Kidney tubule cell (primary cell): ENCODE measurements at places on chromosomes 3 and 15.
A peak's percentile ranks its signal among the peaks of the same experiment; 100 is the strongest.

DNA sequence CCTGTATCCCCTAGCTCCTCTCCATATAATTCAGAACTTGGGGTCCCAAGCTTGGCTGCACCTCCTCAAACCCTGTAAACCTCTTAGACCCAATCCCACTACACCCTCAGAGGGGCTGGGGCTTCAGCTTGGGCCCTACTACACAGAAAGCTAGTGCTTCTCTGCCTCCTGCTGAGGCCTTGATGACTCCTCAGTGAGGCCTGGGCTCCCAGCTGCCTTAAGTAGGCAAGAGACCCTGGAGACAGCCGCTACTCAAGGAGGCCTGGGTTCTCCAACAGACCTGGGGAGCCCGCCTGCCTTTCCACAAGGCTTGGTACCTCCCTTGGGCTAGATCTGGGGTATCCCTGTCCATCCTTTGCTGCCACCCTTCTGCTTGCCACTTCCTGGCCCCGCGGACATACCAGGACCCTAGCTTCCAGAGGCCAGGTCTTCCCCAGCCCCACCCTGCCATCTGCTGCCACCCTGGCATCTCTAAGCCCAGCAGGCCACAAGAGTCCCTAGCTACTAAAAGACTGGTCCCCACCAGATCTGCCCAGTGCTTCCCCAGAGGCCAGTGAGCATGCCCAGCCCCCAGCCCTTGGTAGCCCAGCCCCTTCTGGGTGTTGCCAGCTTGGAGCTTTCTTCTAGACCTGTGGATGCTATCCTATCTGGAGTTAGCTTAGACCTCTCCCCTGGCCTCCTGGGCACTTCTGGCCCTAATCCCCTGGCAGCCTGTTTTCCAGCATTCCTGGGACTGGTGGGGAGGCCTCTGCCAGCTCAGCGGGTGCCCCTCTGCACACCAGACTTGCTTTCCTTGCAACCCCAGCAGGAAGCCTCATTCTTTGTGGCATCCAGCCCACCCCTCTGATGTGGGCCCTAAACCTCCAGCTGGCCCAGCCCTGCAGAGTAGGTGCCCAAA is 13.7 kb downstream of the C15orf39 start:
- no peak for DNase-seq

GRCh38 chr15:64622410-64623260 is 152.8 kb downstream of the RBPMS2 start:
- DNase-seq: no peak

- DNase-seq: no peak
Measured at GRCh38 chr15:61057376-61057775, 171.7 kb downstream of the RORA start.

DNA sequence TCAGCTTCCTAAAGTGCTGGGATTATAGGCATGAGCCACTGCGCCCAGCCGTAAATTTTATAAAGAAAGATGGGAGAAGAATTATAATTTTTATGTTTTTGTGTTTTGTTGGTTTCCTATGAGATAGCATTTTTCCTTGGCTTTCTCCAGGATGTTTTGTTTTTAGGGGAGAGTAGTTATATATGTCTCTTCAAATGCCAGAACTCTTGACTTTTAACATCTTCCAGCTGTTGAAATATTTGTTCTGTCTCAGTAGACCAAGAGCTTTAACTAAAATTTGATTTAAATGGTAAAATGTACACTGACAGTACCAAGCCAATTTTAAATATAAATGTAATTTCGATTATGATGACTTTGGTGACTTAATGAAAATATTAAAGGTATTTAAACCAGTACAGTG is 96.8 kb downstream of the DHX36 start:
- DNase-seq: no peak

GRCh38 chr3:34568766-34569165 is 770.3 kb downstream of the PDCD6IP start:
- no peak for DNase-seq

DNA sequence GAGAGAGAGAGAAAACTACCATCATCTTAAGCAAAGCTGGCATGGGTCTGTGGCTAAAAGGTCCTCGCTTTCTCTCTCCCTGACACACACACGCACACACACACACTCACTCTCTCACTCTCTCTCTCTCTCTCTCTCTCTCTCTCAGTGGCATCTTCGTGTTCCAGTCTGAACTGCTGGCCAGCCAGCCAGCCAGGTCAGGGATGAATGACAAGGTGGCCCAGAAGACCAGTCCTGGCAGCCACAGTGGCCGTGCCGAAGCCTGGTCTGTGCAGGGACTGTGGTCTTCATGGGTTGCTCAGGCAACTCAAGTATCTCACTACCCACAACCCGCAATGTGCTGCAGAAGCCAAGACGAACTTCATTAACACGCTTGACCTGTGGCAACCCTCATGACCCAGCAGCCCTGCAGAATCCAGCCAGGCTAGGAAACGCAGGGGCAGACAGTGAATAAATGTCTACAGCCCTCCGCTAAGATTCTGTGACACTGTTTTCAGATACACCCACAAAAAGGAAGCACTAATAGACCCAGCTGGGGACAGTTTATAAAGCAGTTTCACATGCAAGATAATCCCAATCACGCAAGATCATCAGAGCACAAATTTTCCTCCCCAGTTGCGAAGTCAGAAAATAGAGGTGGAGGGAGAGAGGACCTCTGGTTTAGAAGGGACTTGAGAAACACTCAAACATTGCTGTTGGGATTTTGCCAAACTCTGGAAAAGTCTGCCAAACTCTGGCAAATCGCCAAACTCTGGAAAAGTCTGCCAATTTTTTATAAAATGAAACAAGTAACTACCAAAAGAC is 66.4 kb downstream of the XXYLT1 start:
- peak; percentile 64 for DNase-seq

- DNase-seq: no peak
Measured at GRCh38 chr3:23804441-23805209, 1.1 kb upstream of the UBE2E1 start.

GRCh38 chr3:52645549-52645948 is 40.2 kb downstream of the PBRM1 start:
- DNase-seq: no peak

- DNase-seq: peak; percentile 4
Measured at GRCh38 chr15:94793641-94794040, 562.3 kb downstream of the MCTP2 start.

GRCh38 chr3:77247061-77247460 is 207.2 kb downstream of the ROBO2 start:
- DNase-seq: no peak

GRCh38 chr3:5016211-5017161 is 37.2 kb downstream of the BHLHE40 start:
- DNase-seq: peak; percentile 86

- DNase-seq: no peak
Measured at GRCh38 chr3:150385296-150386242, 22.5 kb upstream of the TSC22D2 start.

DNA sequence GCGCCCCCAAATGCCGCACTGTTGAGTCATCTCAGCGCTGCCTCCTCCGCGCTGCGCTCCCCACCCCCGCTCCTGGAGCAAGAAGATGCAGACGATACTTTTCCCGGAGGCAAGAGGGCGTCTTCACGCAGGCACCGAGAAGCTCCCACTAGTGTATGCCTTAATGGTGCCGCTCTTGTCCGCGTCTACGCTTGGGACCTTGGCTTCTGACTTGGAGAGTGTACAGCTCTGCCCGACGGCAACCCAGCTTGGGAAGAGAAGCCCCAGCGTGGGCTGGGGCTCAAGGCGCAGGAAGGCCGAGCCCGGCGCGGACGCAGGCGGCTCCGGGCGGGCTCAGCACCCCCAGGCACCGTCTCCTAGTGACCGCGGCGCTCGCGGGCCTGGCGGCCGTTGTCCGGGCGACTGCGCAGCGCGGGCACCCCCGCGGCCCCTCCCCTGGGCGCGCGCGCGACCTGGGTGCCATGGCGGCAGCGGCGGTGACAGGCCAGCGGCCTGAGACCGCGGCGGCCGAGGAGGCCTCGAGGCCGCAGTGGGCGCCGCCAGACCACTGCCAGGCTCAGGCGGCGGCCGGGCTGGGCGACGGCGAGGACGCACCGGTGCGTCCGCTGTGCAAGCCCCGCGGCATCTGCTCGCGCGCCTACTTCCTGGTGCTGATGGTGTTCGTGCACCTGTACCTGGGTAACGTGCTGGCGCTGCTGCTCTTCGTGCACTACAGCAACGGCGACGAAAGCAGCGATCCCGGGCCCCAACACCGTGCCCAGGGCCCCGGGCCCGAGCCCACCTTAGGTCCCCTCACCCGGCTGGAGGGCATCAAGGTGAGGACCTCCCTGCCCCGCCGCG is at the start of gene P4HTM:
Gene P4HTM (plus strand): TSS at position 446 of the 840 bp plus-strand sequence. CDS start 16 bp downstream, at position 462.
- DNase-seq: peak; percentile 94

DNA sequence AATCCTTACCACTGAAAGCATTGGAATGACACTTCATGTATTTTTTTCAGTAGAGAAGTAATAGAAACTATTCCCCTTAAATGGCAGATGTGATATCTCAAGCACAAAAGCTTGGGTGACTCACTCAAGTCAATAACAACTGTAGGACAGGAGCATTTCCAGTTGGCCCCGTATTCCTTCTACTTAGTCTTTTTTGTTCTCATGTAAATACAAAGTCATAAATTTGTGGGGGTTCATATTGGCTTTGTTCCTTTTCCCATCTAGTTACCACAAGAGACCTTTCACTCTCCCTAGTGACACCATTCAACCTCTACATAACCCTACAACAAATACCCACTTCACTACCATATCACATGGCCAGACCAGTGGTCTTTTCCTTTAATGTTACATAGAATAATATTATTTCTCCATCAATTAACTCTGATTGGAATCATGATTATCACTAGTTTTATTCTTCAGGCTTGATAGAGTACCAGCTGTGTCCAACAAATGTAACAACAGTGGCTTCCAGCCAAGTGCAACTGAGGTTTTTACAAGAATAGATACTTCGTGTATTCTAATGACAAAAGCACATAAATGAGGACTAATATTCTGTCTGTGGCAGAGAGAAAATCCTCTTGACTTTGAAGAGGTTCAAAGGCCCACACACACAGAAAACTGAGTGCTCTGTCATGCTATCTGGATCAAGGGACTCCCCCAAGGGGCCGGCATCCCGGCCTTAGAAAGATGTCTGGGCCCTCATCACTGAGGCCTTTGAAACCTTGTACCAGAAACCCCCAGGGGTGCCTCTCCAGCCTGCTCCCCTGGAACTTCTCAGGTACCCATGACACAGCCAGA is 94.0 kb upstream of the THBS1 start:
- DNase-seq: no peak

DNA sequence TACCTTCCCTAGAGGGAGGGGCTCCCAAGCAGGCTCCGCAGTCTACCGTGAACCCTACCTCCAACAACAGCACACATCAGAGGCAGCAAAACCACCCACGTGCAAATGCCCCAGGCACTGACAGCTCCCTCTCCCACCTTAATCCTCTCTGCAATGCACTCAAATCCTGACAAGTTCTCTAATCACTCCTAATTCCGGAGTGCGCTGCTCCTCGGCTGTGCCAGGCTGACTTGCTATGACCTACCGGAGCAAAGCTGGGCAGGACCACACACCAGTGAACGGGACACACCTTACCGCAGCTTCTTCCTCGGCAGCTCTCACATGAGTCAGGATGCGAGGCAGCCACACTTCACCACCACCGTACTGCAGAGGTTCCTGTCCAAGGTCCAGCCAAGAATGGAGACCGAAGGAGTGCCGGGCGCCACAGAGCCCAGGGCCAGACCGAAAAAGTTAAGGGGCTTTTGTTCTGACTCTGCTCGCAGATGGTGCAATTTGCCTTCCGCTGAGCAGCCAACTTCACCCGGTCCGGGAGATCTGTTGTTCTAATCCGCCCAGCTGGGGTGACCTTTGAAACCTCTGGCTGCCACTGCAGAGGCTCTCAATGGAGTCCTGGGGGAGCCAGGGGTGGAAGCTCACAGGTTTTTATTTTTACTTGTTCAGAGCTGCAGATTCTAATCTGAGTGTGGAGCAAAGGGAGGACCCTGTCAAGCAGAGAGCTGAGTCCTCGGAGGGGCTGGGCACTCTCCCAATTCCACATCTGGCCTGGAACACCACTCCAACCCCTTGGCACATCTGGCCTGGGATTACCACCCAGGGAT is 84.4 kb downstream of the MYLK start:
- DNase-seq: peak; percentile 90

GRCh38 chr3:147387885-147388699 is 18.3 kb downstream of the ZIC4 start:
- DNase-seq: no peak

- no peak for DNase-seq
Measured at GRCh38 chr3:139264375-139264774, 79.4 kb upstream of the MRPS22 start.

DNA sequence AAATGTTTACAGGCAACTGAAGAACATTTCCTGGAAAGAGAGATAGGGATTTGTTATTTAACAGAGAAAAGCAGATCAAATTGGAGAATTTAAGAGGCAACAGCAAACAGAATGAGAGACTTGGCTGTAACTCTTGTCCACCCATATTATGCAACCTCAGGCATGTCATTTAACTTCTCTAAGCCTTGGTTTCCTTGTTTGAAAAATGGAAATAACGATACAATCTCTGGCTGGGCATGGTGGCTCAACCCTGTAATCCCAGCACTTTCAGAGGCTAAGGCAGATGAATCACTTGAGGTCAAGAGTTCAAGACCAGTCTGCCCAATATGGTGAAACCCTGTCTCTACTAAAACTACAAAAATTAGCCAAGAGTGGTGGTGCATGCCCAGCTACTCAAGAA is 23.7 kb downstream of the ARRDC4 start:
- DNase-seq: no peak

DNA sequence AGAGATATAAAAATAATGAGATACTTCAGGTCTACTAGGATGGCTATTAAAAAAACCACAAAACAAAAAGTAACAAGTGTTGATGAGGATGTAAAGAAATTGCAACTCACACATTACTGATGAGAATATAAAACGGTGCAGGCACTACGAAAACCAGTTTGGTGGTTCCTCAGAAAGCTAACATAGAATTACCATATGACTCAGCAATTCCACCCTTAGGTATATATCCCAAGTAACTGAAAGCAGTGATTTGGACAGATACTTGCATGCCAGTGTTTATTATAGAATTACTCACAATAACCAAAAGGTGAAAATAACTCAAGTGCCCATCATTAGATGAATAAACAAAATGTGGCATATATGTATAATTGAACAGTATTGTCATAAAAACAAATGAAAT is 87.5 kb upstream of the MELTF start:
- DNase-seq: peak; percentile 13

- DNase-seq: peak; percentile 38
Measured at GRCh38 chr3:30289324-30289723, 317.1 kb upstream of the TGFBR2 start.

- DNase-seq: peak; percentile 62
Measured at GRCh38 chr15:90001683-90002427, 731 bp downstream of the ZNF710 start.

GRCh38 chr15:90362936-90363212 is 10.8 kb downstream of the ZNF774 start:
- peak; percentile 56 for DNase-seq

DNA sequence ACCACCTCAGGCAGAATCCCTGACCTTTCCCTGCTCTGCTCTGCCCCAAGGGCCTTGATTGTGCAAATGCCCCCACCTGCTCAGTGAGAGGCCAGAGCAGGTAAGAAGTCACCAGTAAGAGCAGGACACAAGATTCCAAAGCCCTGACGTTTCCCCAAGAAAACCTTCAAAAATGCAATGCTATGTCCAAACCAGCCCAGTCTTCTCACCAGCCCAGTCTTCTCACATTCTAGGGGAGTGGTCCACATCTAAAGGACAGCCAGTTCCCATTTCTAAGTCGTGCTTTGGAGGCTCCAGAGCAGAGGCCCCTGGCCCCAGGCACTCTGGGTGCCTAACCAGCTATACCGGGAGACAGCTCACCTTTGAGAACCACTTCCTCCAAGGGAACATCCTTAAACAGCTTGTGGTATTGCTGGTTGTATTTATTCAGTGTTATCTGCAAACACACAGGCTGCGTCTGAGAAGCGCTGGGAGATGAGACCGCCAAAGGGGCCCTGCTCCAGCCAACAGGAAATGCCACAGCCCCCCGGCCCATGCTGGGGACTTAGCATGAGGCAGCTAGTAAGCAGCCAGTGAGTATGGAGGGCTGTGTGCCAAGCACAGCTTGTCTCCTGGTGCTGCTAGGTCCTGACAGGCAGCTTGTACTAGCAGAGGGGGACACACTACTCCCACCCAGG is 29.3 kb downstream of the GRAMD2A start:
- peak; percentile 47 for DNase-seq
